ENCODE measurements at places on chromosomes 5 and 9.

GRCh38 chr9:77725820-77726219, 77.7 kb upstream of the GNA14 start:
- no peak for DNase-seq

DNA sequence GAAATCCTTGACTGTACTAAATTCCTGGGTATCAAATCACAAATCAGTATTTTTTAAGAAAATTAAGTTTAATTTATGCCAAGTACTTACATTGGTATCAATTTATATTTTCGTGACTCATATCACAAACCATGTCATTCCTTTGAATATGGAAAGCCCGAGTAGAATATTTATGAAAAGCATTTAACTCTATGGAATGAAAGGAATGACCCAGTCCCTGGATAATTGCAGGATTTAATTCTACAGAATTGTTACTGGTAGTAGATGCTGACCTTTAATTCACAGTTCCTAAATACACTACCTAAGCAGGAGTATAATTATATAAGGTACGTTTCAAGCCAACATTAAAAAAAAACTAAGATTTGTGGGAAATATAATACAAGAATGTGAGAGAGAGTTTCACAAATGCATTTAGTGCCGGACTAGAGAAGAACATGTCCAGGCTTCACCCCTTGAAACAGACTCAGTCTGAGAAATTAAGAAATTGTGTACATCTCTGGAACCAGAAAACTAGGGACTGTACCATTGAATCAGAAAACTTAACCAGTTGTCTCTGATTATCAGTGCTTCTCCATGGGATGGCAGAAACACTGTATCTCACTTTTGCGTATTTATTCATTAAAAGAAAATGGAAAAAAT, 28.5 kb upstream of the PLPPR1 start:
- no peak for DNase-seq

DNA sequence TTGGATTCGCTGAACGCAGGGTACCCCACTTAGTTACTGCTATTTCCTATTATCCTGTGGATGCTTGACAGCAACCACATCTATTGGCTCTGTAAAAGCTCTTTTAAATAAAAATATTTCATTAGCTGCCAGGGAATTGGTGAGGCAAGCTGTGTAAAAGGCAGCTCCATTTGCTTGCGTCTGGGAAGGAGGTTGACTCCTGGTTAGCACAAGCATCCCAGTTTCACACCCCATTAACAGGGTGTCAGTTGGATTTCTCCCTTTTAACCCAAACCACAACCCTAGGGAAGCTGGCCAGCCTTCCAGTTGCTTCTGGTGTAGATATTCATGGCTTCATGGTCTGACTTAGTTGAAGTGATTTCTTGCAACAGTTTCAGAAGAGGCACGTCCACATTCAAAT, 151.0 kb downstream of the GPBP1 start:
- DNase-seq = no peak

GRCh38 chr5:115374057-115374775, 77.8 kb upstream of the CCDC112 start:
- no peak for DNase-seq

DNA sequence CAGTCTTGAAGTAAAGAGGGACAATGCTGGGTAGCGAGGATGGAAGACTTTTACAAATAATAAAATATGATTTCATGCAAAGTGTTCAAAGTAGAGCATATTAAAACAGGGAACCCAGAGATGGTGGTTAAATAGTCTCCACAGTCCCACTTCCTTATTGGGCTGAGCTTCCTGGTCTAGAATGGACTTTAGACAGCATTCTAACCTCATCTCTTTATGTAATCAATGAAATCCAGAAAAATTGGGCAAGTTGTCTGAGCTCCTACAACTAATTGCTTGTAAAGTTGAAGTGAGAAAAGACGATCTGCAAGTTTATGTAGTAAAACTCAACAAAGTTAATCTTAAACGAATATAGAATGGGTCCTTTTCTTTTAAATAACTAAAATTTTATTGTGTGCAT, 328.9 kb downstream of the PJA2 start:
- DNase-seq = no peak

All from right renal pelvis (tissue), 4 donors.